ENCODE measurements at places on chromosomes 7 and 10.

- no peak overlapping the region for H3K4me3 ChIP-seq
- H3K27ac ChIP-seq: no peak overlapping the region
- peaks cover 15% of the 10 kb centered on the region for H3K27me3 ChIP-seq
- peaks cover 14% of the 10 kb centered on the region for H3K36me3 ChIP-seq
- peaks cover 13% of the 10 kb centered on the region for H3K4me1 ChIP-seq
- DNase-seq: no peak
These were observed 5.2 kb downstream of the CHPF2 start for GRCh38 chr7:151237244-151238189.

- no peaks in the 10 kb centered on the region for H3K27me3 ChIP-seq
- H3K27ac ChIP-seq: no peak overlapping the region
- H3K4me1 ChIP-seq: no peaks in the 10 kb centered on the region
- DNase-seq: no peak
These were observed 64.8 kb downstream of the CD36 start for GRCh38 chr7:80703272-80703671.

DNA sequence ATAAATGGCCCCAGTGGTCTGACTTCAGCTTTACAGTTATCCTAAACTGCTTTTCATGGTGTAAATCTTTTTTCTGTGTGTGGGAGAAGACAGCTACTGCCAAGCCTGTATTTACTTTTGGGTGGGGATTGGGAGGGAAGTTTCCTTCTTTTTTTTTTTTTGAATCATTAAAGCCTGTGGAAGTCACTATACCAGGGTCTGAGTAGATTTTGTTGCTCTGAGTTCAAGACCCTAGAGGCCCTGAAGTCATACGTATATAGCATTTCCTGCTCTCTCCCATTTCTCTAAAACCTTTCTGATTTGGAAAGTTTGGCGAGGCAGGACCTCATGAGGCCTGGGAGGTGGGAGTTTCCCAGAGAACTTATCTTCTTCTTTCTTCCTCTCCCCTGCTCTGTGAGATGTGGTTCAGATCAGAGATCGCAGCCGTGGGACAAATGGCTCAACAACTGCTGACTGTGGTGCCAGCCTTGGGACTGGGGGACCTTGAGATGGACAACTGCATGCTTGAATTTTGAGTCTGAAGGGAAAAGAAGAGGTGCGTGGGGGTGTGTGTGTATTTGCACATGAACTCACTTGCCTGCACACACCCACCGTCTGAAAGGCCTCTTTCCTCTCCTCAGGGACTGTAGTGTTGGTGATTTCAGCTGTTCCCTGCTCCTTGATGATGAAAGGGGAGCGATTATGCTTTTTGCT lies 18.1 kb downstream of the LRMDA start:
- no peak for DNase-seq
- peaks cover 15% of the 10 kb centered on the region for H3K36me3 ChIP-seq
- H3K27me3 ChIP-seq: no peaks in the 10 kb centered on the region
- H3K4me1 ChIP-seq: peaks cover 30% of the 10 kb centered on the region
- H3K27ac ChIP-seq: no peak overlapping the region

GRCh38 chr10:110491346-110491745 lies 6.4 kb upstream of the DUSP5 start:
- no peak for DNase-seq
- H3K4me3 ChIP-seq: no peak overlapping the region
- peaks cover 11% of the 10 kb centered on the region for H3K27me3 ChIP-seq
- H3K4me1 ChIP-seq: peaks cover 47% of the 10 kb centered on the region

DNA sequence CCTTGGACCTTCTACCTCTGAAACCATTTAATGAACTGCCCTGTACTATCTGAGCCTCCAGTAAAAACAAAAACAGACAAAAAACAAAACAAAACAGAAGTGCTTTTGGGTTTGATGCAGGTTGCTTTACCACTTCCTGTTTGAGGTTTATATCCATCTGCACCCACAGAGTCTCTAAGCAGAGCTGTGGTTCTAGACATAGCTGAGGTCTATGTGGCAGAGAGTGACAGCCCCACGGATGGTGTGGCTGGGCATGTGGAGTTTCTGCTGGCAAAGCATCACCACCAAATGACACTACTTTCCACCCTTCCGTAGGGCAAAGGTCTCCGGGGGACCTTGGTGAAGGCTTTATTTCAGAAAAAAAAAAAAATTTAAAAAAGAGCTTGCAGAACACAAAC lies 754.2 kb downstream of the GRID1 start:
- H3K27ac ChIP-seq: no peak overlapping the region
- peaks cover 5% of the 10 kb centered on the region for H3K36me3 ChIP-seq
- DNase-seq: no peak
- H3K27me3 ChIP-seq: peaks cover 12% of the 10 kb centered on the region
- H3K4me1 ChIP-seq: no peaks in the 10 kb centered on the region

DNA sequence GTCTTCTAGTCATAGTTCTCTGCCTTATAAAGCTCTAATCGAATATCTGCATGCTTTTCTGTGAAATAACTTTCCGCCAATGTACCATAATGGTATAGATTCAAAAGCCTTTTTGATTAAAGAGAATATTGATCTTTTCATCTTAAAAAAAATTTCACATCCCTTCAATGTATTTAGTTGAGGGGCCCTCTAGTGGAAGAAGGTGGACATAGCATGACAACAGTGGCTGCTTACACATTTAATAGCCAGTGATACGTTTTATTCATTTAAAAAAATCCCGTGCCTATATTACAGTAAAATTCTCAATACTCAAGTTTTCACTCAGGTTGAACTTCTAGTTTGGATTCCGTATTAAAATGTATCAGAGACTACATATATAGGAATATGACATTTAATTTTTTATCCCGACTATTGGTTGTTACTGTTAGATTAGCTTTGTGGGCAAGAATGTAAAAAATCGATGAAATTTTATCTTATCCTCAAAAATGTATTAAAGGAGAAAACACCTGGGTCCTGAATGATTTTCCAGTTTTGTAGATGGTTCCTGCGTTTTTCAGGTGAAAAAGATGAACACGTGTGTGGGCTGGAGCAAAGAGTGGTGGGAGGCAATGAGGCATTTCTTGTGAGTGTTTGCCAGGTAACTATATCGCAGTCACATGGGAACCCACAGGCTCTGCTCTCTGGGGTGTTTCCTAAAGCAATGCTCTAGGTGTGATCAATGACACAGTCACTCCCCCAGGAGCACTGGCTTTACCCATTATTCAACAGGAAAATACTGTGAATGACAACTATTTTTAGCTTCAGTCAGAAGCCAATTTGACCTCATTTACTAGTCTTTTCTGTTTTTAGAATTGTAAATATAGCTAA lies 24.1 kb upstream of the PNLIP start:
- H3K27ac ChIP-seq: no peak overlapping the region
- DNase-seq: peak; percentile 41
- H3K27me3 ChIP-seq: peaks cover 1% of the 10 kb centered on the region
- H3K4me1 ChIP-seq: no peaks in the 10 kb centered on the region

DNA sequence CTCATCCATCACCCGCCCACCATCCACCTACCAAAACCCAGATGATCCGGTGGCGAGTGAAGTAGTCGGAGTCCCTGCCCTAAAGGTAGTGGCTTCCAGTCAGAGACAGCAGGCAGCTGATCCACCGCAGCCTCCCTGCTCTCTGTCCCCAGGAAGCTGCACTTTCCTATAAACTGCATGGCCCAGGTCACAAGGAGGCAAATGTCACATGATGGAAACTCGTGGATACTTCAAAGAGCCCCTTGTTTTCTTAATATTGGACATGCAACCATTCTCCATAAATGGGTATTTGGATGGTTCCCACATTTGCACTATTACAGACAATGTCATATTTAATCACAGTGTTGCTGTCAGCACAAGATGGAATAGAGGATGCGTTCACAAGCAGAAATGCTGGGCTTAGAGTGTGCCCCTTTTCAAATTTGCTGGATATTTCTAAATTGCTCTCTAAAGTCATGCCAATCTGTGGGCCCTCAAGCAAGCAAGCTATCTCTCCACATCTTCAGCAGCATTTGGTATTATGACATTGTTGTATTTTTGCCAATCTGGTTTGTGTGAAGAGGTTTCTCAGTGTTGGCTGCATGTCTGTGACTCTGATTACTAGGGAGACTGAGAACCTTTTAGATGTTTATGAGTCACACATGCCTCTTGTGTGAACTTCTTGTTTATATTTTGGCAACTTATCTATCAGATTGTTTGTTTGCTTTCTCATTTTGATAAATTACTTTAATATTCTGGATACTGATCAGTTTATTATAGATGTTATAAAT lies 822.0 kb downstream of the TNS3 start:
- DNase-seq: no peak
- no peak overlapping the region for H3K4me3 ChIP-seq
- no peaks in the 10 kb centered on the region for H3K27me3 ChIP-seq
- H3K36me3 ChIP-seq: no peaks in the 10 kb centered on the region
- H3K27ac ChIP-seq: no peak overlapping the region

GRCh38 chr10:133557381-133557780 lies 8.0 kb downstream of the SYCE1 start:
- DNase-seq: no peak
- H3K4me1 ChIP-seq: peaks cover 15% of the 10 kb centered on the region
- peaks cover 7% of the 10 kb centered on the region for H3K27me3 ChIP-seq
- no peak overlapping the region for H3K4me3 ChIP-seq
- no peaks in the 10 kb centered on the region for H3K36me3 ChIP-seq

DNA sequence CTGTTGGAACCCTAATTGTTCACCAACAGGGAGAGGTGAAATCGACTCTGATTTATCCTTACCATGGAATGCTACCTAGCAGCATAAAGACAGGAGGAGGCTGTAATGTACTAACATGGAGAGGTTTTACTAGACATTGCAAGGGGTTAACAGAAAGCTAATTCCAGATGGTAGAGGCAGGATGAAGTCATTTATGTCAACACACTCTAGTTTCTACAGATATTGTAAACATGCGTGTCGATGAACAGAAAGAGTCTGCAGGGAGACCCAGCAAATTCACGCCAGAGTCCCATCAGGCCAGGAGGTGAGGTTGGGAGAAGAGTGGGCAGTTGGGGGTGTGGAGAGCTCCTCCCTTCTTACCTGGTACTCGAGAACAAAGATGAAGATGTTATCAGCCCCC lies 7.0 kb downstream of the NPC1L1 start:
- H3K27me3 ChIP-seq: peaks cover 16% of the 10 kb centered on the region
- no peaks in the 10 kb centered on the region for H3K36me3 ChIP-seq
- H3K4me1 ChIP-seq: no peaks in the 10 kb centered on the region
- no peak for DNase-seq
- no peak overlapping the region for H3K27ac ChIP-seq

- H3K4me1 ChIP-seq: peaks cover 4% of the 10 kb centered on the region
- no peaks in the 10 kb centered on the region for H3K36me3 ChIP-seq
- H3K27me3 ChIP-seq: peaks cover 3% of the 10 kb centered on the region
These were observed 18.6 kb upstream of the ADRB1 start for GRCh38 chr10:114024876-114025610.

DNA sequence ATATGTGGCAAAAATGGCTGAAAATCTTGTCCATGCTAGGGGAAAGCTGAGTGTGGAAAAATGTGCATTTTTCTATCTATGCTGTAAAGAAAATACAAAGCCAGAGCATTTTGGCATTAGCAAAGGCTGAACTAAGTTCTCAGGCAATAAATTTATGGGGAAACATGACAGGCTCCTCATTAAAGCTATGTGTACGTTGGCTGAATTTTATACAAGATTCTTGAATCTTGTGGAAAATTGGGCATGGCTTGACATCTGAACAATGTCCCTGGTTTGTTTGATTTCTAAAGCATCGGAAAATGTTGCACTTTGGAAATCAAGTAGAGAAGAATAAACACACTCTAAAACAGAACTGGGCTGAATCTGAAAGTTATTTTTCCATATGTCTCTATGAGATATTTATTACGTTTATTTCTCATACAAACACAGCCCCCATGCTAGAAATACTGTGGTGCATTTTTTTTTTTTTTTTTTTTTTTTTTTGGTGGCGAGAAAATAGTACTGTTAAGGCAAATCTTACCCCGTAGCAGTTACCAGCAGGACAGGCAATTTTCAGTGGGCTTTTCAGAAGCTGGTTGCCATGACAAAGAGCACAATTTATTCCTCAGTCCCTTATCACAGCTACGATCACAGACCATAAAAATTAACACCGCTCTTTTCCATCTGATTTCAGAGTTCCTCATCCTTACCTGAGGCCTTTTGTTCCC lies 16.9 kb downstream of the CPA1 start:
- no peak overlapping the region for H3K27ac ChIP-seq
- DNase-seq: no peak
- peaks cover 4% of the 10 kb centered on the region for H3K27me3 ChIP-seq

DNA sequence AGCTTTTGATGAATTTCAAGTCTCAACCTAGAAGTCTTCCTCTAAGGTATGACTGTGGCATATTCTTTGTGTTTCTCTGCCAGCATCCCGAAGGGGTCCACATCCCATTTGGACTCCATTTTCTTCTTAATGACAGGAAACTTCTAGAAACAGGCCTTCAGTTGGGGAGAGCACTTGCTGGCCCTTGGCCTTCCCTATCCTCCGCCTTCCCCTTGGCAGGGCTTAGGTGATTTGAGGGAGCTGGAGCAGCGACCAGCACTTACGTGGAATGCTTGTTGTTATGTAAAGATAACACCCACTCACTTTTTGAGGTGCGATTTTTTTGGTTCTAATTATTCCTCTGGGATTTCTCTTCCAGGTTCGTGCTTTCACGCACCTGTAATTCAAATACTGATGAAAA lies 42.9 kb upstream of the ZNF716 start:
- no peak overlapping the region for H3K4me3 ChIP-seq
- H3K4me1 ChIP-seq: no peaks in the 10 kb centered on the region
- no peak for DNase-seq

- peaks cover 5% of the 10 kb centered on the region for H3K27me3 ChIP-seq
- no peak for DNase-seq
- H3K4me1 ChIP-seq: no peaks in the 10 kb centered on the region
- H3K4me3 ChIP-seq: peak overlapping the region; percentile 89
These were observed 22.0 kb upstream of the ANLN start for GRCh38 chr7:36367561-36368077.

GRCh38 chr10:122974023-122974422 lies 6.2 kb upstream of the PSTK start:
- H3K27me3 ChIP-seq: peaks cover 3% of the 10 kb centered on the region
- DNase-seq: no peak
- H3K27ac ChIP-seq: no peak overlapping the region
- H3K4me1 ChIP-seq: no peaks in the 10 kb centered on the region
- H3K4me3 ChIP-seq: no peak overlapping the region
- H3K36me3 ChIP-seq: no peaks in the 10 kb centered on the region

DNA sequence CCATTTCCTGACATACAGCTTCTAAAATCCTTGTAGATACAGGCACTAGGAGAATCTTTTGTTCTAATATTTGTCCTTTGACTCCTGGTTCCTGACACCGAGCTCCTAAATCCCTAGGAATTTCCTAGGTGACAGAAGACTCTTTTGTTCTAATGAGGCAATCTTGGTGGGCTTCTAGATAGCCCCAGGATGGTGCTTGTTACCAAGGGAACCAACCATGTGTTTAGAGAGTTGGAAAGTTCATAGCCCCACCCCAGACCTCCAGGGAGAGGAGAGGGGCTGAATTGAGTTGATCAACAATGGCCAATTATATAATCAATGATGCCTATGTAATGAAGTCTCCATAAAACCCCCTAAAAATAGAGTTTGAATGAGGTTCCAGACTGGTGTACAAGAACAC lies 145.1 kb downstream of the JMJD1C start:
- H3K27me3 ChIP-seq: peaks cover 3% of the 10 kb centered on the region
- no peak overlapping the region for H3K27ac ChIP-seq
- peaks cover 3% of the 10 kb centered on the region for H3K4me1 ChIP-seq
- no peak overlapping the region for H3K4me3 ChIP-seq
- H3K36me3 ChIP-seq: peaks cover 3% of the 10 kb centered on the region
- DNase-seq: no peak

Data from endothelial cell (in vitro differentiated cells).